ENCODE measurements at places on chromosomes 3 and 15.

DNA sequence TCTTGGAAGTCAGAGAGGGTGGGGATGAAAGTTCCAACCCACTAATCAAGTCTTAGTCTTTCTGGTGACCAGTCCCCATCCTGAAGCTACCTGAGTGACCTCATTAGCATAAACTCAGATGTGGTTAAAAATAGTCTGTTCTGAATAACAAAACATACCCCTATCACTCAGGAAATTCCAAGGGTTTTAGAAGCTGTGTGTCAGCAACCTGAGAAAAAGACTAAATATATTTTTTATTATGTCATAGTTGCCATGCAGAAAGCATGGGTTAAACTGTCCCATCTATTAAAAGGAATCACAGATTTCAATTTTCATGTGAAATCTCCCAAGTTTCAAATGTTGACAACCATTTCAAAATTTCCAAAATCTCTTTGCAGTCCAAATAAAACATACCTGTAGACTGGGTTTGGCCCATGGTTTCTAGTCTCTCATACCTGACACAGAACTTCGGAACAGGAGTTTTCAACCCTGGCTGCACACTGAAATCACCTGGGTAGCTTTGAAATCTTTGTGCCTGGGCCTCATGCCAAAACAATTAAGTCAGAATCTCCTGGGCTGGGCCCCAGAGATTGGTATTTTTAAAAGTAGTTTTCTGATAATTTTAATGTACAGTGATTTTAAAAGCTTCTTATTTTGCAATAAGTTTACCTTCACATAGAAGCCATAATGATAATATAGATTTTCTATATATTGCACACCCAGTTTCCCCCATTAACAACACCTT lies 476.3 kb downstream of the RBMS3 start:
- no peak for DNase-seq

GRCh38 chr15:43898891-43899290 lies 72.1 kb downstream of the WDR76 start:
- no peak for DNase-seq

GRCh38 chr3:46585799-46586693 lies 19.9 kb upstream of the LRRC2 start:
- no peak for DNase-seq

DNA sequence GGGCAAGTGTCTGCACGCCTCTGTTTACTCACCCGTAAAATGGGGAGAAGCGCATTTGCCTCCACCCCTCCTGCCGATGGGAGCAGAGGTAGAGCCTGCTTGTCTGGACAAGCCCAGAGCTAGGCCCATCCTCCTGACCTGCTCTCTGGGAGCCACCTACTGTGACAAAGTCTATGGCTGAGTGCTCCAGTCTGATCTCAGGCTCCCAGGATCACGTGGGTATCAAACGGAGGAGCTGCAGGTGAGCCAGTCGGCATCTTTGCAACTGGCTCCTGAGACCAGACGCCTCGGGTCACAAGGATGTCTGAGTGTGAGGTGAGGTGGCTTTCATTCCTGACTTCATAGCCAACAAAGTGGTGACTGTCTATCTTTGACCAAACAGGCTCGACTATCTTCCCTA lies 2.1 kb upstream of the ALDH1A3 start:
- DNase-seq: no peak

- no peak for DNase-seq
Measured at GRCh38 chr15:23647421-23648370, at the start of gene MAGEL2. TSS of gene MAGEL2 (minus strand) at chr15:23647867. CDS start at chr15:23647742, 125 bp downstream.

GRCh38 chr3:10534066-10534465 lies 28.7 kb upstream of the ATP2B2 start:
- DNase-seq: no peak

DNA sequence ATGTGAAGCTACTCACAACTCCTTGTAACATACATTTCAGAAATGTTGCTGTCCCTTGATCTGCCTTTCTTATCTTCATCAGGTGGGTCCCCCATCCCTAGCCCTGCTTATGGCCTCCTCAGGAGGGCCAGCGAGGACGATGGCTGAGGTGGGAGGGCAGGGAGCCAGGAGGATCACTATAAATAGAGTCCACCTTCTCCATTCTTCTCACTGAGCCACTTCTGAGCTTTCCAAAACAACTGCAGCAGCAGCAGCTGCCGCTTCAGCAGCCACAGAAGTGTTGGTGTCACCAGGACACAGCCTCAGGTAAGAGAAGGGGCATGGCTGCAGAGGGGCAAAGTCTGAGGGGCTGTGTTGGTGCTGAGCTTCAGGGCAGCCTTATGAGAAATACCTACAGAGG lies 53.5 kb downstream of the ANAPC13 start:
- no peak for DNase-seq

- DNase-seq: no peak
Measured at GRCh38 chr3:26449996-26450395, 172.6 kb upstream of the LRRC3B start.

GRCh38 chr15:65655026-65655425 lies 33.3 kb downstream of the SLC24A1 start:
- DNase-seq: no peak

GRCh38 chr3:68974711-68975110 lies 38.8 kb downstream of the EOGT start:
- no peak for DNase-seq

- DNase-seq: no peak
Measured at GRCh38 chr3:62496503-62496902, 123.2 kb upstream of the FEZF2 start.

GRCh38 chr15:84736375-84736774 lies 12.0 kb upstream of the ZNF592 start:
- DNase-seq: no peak

DNA sequence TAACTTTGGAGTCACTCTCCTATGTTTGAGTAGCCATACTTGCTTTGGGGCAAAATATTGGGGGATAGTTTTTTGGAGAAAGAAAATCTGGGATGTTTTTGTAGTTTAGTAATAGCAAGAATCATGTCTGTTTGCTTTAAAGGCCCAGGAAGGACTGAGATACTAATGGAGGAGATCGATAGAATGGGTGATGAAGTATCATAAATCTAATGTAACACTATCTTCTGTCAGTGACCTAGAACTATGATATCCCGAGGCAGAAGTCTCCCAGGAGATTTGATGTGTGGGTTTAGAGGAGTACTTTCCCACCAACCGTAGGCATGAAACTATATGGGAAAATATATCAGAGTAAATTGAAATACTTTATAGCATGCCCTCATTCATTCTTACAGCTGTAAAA lies 21.0 kb upstream of the NFKBIZ start:
- DNase-seq: no peak

- no peak for DNase-seq
Measured at GRCh38 chr3:138389841-138390581, 41.6 kb downstream of the MRAS start.

- DNase-seq: no peak
Measured at GRCh38 chr3:180059356-180059755, 22.6 kb upstream of the PEX5L start.

- DNase-seq: no peak
Measured at GRCh38 chr3:183214277-183214612, 38.8 kb upstream of the B3GNT5 start.

- DNase-seq: peak; percentile 30
Measured at GRCh38 chr15:92624401-92624991, 31.1 kb downstream of the FAM174B start.

- no peak for DNase-seq
Measured at GRCh38 chr3:23691357-23691895, 114.3 kb upstream of the UBE2E1 start.

Data from NCI-H1694 (cell line).